Neural crest cell (in vitro differentiated cells): ENCODE measurements at places on chromosomes 12 and 14.

- DNase-seq = no peak
Measured at GRCh38 chr12:94755598-94755997, 105.2 kb upstream of the TMCC3 start.

GRCh38 chr14:29865299-29865698 lies 62.3 kb downstream of the PRKD1 start:
- no peak for DNase-seq

DNA sequence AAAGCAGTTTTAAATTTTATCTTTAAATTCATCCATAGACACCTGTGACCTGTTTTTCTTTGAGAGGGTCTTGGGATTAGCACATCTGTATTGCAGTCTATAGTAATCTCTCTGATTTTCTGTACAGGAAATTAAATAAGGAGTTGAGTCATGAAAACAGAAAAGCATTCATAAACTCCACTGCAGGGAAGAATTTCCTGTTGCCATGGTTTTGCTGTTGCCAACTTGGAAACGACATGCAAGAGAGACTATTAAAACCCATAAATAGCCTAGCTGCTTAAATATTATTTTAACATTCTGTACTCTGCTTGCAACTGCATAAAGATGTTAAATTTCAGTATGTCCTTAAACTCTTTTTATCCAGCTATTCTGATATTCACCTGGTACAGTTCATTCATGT lies 281.0 kb upstream of the RGS6 start:
- DNase-seq = no peak

GRCh38 chr12:26319511-26319910 lies 124.1 kb downstream of the SSPN start:
- no peak for DNase-seq

GRCh38 chr12:102204025-102204424 lies 6.4 kb upstream of the PMCH start:
- no peak for DNase-seq

DNA sequence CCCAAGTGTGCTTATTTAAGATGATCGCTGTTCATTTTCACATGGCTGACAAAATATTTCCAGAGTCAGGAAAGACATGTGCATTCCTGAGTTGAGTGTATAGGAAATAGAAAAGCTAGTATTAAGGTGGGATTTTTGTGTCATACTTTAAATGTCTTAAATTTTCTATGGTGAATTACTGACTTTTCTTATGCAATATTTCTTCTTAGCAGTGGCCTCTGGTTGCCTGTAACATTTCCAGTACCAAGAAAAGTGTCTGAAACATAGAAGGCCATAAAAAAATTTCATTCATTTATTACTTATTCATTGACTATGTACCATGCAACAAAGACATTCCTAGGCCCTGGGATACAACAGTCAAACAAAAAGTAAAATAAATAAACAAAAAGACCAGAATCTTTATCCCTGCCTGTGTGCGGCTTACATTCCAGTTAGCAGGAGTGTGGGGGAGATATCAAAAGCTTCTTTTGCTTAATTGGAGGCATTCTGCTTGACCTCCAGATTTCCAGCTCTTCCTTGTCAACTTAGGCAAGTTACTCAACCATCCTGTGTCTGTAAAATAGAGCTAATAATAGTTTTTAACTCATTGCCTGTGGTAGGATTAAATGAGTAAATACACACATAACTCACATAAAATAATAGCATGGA lies 216.3 kb upstream of the FLRT2 start:
- no peak for DNase-seq

DNA sequence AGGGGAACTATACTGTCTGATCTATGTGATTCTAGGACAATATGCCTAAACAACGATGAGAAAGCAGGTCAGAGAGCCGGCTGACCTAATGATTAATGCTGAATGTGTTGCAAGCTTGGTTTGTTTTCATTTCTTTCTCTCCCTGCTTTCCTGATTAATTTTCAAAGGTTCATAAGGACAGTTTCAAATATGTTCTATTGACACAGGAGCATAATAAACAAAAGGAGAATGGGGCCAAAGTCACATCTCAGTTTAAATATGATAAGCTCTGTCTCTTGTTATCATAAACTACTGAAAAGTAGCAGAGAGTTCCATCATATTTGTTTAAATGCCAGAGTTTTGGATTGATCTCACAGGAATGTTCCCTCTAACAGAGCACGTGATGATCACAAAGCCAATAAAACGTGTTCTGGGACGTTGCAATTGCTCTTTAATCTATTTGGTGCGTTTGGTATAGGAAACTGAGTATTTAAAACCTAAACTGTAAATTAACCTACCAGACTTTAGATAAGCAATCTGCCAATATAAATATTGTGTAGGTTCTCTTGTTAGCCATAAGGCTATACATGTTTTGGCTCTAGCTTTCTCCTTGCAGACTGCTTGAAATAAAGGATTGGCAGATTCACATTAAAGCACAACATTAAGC lies 3.7 kb upstream of the HSD17B6 start:
- DNase-seq = no peak

DNA sequence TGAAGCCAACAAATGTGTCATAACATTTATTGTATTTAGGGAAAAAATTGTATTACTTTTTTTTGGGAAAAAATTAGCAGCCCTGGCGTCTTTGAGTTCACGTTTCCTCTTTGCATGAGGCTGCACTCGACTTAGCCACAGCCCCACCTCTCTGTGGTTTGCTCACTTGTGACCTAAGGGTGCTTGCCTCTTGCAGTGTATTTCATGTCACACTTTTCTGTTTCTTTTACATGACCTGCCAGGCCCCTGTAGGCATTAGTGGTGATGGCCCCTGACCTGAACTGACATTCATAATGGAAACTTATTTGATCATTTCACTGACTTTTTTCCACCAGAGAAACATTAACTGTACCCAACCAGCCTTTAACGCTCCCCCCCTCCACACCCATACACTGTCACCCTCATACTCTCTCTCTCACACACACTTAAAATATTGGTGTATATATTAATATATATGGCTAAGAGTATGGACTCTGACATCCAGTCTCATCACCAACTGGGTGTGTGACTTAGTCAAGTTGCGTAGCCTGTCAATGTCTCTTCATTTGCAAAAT lies 122.9 kb downstream of the PRKCH start:
- DNase-seq = no peak

DNA sequence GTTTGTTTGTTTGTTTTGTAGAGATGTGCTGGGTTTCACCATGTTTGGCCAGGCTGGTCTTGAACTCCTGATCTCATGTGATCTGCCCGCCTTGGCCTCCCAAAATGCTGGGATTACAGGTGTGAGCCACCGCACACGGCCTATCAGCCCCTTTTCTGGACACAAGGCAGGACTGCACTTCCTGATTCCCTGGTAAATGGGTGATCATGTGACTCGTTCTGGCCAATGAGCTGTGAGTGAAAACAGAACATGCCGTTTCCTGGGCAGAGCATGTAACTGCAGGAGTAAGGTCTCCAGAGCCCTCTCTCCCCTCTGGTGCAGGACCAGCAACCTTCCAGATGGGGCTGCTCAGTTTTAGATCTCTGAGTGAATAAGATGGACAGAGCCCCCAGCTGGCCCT lies 92.7 kb downstream of the ITPK1 start:
- no peak for DNase-seq

- no peak for DNase-seq
Measured at GRCh38 chr14:80491131-80491530, 279.8 kb upstream of the DIO2 start.

DNA sequence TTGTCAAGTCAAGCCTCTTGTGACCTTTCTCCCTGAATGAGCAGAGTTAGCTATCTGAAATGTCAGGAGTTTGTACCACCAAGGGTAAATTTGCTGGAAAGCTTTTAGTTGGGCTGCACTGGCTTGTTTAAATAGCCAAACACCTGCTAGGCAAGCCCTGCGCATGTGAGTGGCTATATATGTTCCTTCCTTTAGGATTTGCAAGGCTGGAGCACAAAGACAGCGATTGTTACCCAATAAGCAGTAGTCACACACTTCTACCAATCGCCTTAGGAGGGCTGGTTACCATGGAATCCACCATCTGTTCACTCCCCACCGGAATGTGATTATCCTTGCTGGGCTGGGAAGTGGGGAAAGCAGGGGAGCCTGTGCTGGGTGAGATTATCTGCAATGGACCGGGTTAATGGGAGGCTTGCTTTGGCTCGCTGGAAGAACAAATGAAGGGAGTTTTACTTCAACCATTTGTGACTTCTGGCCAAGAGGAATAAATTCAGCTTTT lies 102.5 kb downstream of the FGD4 start:
- peak; percentile 72 for DNase-seq

- no peak for DNase-seq
Measured at GRCh38 chr12:517538-517937, 57.8 kb downstream of the B4GALNT3 start.

DNA sequence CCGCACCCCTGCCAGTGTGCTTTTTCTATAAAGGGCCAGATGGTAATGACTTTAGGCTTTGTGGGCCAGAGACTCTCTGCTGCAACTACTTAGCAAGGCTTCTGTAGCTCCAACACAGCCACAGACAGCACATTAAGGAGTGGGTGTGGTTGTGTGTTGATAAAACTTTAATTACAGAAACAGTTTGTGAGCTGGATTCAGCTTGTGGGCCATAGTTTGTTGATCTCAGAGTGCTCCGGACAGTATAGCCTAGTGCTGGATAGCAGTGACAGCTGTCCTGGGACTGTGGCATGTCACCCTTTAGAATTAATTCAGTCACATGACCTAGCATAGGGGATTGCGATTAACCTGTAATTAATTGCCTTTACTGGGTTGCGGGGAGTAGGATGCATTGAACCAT lies 109.7 kb downstream of the ZNF664 start:
- DNase-seq = no peak

DNA sequence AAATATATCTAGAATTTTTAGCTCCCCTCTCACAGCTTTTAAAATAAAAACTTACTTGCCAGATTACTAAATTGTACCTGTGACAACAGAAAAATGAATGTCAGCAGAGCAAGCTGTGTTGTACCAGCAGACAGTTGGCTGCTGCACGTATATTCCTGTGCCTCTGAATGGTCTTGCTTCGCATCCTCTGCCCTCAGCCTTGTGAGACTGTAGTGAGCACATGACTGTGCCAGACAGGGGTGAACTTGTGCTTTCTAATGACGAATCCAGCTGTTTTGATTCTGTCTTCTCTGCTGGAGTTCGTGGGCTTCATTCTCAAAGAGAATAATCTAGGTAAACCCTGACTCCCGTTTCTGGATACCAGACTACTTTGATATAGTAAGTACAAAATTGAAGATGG lies 58.3 kb upstream of the FRMD6 start:
- DNase-seq = no peak

DNA sequence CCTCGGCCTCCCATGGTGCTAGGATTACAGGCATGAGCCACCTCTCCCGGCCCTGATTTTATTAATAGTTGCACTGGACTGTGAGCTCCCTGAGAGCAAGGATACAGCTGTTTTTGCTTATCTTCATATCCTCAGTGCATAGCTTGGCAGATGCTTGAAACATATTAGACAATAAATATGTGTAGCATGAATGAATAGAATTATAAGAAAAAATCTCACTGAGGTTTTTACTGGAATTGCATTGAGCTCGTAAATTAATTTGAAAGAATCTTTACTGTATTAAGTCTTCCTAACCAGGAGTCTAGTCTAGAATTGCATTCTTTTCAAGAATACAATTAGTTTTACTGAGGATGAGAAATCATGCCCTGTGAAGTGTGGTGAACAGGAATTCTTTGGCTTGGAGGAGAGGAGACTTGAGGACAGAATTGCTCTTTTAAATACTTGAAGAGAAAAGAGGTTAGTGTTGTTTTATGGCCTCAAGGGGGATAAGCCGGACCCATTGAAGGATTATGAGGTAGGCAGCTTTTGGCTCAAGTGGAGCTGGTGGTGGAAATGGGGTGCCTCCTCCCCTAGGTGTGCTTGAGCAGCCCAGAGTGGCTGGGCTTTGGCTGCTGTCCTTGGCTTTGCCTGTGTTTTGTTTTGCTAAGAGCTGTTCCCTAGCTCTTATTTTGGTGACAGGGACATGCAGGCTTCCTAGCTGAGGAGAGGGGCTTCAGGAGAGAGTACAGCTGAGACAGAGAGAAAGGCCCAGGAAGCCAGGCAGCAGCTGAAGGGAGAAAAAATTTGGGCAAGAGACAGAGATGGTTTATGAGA lies 34.0 kb downstream of the PLEKHD1 start:
- no peak for DNase-seq

- DNase-seq = no peak
Measured at GRCh38 chr12:81863406-81863805, 104.3 kb upstream of the PPFIA2 start.

GRCh38 chr12:56128670-56129205 lies 671 bp downstream of the ESYT1 start:
- no peak for DNase-seq

DNA sequence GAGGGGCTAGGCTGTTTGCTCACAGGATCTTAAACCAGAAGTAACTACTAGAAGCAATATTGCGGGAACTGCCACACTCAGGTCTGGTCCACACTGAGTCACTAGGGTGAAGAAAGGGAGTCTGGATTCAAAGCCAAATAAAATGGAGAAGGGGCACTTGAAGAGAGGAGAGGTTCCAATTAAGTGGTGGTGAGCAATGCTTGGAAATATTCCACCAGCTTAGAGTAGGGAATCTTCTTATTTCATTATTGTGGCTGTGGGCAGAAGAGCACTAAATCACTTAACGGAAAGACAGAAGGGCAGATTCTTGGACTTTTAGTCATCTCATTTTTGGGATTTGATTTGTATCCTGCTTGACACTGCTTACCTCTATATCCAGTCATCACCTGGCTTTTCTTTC lies 48.6 kb upstream of the PPP1R12A start:
- DNase-seq = no peak

DNA sequence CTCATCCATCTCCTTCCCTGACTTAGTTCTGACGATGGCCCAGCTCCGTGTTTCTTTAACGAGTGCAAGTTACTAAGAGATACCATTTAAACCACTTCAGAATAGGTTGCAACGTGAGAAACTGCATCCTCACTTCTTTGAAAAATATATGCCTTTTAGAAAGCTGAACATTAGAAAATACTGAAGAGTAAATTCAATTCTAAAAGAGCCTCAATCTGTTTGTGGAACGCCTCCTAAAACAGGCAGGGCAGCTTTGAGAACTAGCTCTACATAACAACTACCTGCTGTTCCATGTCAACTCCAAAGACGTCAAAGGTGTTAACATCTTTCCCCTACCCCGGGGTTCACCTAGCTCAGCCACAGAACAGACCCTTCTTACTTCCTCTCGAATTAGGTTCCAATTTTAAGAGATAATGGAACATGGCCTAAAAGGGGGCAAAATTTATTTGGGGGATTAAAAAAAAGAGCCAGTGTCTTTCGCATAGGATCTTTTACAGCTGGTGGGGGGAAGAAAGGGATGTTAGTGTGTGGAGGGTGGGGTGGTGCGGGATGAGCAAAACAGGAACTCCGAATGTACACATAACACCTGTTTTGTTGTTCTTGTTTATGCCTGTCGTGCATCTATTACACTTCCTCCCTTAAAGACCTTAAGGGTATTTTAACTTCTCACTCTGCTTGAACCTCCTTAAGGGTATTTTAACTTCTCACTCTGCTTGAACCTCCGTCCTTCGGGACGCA lies 3.3 kb downstream of the BHLHE41 start:
- DNase-seq = no peak

- DNase-seq = no peak
Measured at GRCh38 chr14:59803052-59803540, 67.5 kb downstream of the RTN1 start.
